ENCODE measurements at places on chromosomes 16 and 17.

DNA sequence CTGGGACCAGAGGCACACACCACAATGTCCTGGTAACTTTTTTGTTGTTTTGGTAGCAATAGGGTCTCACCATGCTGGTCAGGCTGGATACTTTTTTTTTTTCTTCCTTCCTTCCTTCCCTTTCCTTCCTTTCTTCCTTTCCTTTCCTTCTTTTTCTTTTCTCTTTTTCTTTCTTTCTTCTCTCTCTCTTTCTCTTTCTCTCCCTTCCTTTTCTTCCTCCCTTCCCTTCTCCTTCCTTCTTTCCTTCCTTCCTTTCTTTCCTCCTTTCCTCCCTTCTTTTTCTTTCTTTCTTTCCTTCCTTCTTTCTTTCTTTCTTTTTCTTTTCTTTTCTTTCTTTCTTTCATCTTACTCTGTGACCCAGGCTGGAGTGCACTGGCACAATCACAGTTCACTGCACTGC lies 18.4 kb upstream of the ULK2 start:
- DNase-seq = no peak

DNA sequence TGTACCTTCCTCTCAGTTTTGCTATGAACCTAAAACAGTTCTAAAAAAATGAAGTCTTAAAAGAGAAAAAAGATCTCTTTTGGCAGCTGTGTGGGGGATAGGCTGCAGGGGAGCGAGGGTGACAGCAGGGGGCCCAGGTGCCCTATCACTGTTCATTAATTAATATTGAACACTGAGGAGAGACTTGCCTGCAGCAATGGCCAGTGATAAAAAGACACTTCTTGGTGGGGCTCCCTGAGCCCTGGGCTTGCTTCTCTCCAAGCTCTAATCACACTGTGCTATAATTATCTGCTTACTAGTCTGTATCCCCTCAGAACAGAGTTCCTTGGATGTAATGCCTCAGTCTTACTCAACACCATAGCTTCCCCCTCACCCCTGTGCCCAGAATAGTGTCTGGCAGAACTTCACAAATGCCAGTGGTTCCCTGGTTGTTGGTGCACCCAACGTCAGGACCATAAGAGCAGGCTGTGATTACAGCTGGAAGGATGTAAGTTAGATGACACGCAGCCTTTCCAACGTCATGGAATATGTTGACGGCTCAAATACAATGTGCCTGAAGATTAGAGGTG lies 52.0 kb upstream of the IRX6 start:
- no peak for DNase-seq

DNA sequence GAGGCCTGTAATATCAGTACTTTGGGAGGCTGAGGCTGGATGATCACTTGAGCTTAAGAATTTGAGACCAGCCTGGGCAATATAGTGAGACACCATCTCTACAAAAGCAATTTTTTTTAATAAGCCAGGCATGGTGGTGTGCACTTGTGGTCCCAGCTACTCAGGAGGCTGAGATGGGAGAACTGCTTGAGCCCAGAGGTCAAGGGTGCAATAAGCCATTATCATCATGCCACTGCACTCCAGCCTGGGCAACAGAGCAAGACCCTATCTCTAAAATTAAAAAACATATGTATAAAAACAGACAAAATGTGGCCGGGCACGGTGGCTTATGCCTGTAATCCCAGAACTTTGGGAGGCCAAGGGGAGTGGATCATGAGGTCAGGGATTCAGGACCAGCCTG lies 3.2 kb upstream of the ZNF785 start:
- no peak for DNase-seq

DNA sequence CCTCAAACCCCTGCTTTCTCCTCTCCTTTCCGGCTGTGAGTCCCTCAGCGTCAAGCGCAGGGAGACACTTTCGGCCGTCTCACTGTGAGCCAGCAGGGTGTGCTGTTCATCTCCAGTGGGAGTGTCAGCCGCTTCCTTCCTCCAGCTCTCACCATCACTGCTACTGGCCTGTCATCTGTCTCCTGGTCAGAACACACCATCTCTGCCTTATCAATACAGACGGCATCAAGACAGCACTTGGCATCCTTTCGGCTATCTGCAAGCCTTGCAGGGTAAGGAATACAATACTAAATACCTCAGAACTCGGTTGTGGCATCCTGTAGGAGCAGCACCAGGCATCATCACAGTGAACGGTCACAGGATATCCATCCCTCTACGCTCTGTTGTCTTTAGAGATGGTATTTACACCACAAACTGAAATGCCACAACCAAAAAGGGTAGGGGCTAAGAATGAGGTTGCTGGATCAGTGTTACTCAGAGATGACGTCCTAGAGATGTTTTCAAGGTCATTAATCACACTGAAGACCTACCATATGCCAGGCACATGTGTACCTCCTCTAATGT lies 20.7 kb upstream of the CMTM4 start:
- DNase-seq = no peak

DNA sequence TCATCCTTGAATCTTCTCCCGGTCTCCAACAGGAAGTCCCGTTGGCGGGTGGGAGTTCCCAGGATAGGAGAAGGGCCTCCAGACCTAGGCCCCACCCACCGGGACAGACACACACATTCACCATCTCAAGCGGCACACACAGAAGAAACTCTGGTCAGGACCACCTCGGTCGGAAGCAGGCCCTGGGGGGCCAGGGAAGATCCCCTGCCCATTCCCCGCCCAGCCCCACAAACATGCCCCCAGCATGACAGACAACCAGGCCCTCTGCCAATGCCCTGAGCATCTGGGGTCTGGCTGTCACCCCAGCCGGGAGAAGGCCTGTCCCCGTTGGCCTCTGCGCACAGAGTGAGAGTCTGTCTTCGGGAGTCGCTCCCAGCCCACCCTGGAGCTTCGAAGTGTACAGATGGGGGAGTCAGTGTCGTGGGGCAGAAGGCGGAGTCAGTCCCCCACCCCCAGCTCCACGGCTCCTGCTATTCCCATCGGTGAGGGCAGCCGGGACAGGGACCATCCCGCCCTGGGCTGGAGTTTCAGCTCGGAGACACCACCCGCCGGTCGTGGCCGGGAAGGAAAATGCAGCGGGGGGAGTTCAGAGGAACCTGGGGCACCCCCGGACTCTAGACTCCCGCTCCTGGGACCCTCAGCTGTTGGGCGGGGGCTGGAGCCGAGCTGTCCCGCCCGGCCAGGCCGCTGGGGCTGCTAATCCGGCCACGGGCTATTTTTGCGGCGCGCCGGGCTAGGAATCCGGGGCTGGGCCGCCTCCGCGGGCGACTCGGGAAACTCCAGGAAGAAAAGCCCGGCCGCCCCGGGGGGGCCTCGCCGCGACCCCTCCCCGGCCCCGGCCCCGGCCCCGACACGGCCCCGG lies 660 bp downstream of the RHBDF1 start:
- no peak for DNase-seq

DNA sequence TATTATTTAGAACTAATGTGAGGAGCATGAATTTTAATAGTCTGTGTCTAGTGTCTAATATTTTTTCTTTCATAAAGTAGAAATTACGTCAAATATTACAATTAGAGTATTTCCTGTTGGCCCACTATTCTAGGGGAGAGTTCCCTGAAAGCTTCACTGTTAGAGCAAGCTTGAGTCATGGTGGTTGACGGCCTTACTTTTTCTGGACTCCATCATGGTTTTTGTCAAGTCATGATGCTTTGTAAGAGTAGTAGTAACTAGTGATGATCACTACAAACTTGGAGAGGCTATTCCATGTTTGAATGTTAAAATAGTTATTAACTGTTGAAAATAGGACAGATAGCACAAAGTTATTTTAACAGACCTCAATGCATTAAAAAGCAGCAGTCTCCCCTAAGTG lies 1.7 kb downstream of the PSMD11 start:
- no peak for DNase-seq

DNA sequence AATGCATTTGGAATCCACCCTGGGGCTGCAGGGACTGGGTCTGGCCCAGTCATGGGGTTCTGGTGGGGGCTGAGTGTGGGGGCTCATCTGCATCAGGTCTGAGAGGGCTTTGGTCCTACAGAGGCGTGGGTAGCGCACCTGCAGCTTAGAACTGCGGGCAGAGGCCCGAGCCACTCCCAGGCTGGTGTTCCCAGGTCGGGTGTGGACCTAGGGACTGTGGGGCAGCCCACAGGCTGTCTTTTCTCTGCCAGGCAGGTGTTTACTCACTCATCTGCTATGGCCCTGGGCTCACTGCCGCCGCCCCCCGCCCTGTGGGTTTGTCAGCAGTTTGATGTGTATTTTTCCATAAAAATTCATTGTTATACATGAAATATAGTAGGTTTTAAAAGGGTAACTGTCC lies 27.0 kb upstream of the DOC2B start:
- no peak for DNase-seq

DNA sequence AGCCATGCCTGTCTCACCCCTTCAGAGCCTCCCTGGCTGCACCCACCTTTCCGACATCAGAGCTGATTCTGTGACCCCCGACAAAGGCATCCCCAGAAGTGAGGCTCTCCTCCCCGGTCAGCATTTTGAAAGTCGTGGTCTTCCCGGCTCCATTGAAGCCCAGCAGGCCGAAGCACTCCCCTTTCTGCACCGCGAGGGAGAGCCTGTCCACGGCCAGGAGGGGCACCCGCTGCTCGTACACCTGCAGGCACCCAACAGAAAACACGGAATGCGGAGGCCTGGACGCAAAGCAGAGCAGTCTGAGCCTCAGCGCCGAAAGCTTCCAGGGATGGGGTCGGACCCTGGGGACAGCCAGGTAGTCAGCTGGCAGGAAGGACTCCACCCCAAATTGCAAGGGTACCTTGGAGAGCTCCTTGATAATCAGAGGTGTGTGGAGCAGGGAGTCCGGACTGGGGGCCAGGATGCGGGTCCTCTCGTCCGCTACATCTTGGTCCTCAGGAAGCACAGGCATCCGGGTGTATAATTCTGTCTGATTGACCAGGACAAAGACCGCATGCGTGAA lies 13.1 kb upstream of the RNPS1 start:
- DNase-seq = no peak

DNA sequence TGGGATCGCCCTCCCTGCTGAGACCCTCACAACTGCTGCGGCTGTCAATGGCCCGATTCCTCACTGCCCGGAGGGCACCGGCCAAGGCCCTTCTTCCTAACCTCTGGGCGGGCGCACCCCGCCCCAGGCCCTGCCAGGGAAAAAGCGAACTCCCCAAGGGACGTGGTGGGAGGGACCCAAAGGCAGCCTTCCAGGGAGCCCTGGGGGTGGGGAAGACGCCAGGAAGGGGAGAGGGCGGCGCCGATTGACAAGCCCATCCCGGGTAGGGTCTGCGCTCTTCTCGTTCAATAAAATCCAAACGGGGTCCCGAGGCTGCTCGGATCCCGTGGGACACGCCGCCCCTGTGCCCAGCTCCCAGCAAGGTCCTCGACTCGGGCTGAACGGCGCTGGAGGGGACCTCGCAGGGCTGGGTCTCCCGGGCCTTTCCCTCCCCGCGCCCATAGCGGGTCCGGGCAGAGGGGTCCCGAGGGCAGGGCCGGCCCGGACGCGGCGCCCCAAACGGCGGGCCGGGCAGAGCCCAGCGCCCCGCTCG lies 416 bp downstream of the KIFC3 start:
- no peak for DNase-seq

GRCh38 chr16:72597938-72598337 lies 426.0 kb upstream of the PMFBP1 start:
- DNase-seq = no peak

GRCh38 chr17:56441308-56441707 lies 152.2 kb upstream of the NOG start:
- DNase-seq = no peak

DNA sequence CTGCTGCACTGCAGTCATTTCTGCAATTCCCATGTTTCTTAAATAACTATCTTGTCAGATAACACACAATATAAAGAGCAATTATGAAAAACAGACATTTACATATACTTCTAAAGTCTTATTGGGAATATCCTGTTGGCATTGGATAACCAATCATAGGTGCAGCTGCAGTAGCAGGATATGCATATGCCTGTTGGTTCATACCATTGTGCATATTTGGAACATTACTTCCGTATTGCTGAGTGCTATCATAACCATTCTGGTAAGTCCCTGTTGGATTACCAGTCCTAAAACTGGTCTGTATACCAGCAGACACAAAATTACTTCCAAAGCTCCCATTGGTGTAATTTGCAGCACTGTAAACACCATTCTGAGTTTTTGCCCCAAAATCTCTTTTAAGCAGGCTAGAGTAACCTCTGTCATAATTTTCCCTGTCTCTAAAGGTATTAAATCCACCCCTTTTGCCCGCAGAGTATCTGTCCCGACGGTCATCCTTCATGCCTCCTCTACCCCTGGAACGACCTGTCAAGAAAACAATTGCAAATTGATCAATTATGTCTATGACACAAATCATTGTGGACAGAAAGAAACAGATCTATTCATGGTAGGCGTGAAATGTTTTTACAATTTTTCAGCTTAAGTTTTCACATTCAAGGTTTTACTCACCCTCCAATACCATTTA lies 3.1 kb upstream of the POLG2 start:
- no peak for DNase-seq

- no peak for DNase-seq
Measured at GRCh38 chr16:85253084-85253941, 141.0 kb upstream of the CIBAR2 start.

- DNase-seq = no peak
Measured at GRCh38 chr16:73177729-73178295, 129.9 kb upstream of the ZFHX3 start.

GRCh38 chr16:69133373-69133954 lies 1.0 kb downstream of the UTP4 start:
- no peak for DNase-seq

- DNase-seq = no peak
Measured at GRCh38 chr17:73689596-73690275, 45.5 kb upstream of the SDK2 start.

DNA sequence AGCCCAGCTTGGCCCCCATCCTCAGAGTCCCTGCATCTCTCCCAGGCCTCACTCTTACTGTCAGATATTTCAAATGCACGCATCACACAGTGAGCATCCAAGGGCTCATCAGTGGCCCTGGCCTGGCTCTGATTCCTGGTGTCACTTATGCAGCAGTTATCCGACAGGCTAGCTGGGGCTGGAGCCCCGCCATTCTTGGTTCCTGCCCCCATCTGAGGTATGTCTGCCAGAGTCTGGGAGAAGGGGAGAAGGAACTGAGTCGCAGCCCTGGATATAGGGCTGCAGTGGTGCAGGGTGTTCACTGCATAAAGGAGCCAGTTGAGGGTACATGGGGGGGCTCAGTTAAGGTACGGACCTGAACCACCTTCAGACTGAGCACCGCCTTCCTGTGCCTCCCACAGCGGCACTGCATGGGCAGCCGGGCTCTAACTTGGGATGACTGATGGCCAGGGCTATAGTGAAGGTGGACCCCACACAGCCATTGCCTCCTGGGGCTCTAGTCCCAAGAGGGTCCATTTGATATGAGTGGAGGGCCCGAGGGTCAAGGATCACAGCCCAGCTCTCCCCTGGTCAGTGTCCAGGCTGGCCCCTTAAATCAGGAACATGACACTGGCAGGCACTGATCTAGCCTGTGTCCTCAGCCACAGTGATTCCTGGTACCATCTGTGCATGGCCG lies 1.8 kb upstream of the RASD1 start:
- no peak for DNase-seq

Measured in cortex of kidney (tissue), 1 donor.